ENCODE measurements at places on chromosomes 11 and 22. TPM values are rescaled to one million over a fixed set of nuclear protein-coding genes. Genes with fewer than 3 reads are reported as not detected.

OR5P2 gene
- total RNA-seq = not detected

SLC6A5 gene
- not detected for total RNA-seq

NPAS4 gene
- total RNA-seq = not detected

TSGA10IP gene
- not detected for total RNA-seq

CBX6 gene
- total RNA-seq = 26.8 TPM

OTOG gene
- total RNA-seq = not detected

NRIP3 gene
- 1.1 TPM for total RNA-seq

CATSPERZ gene
- 1.6 TPM for total RNA-seq
